HuH-7.5 (cell line): ENCODE measurements at places on chromosomes 16 and 17.

- DNase-seq: no peak
Observed at GRCh38 chr16:87736008-87736382, 29.8 kb downstream of the KLHDC4 start.

- no peak for DNase-seq
Observed at GRCh38 chr16:73020409-73020884, 27.5 kb downstream of the ZFHX3 start.

DNA sequence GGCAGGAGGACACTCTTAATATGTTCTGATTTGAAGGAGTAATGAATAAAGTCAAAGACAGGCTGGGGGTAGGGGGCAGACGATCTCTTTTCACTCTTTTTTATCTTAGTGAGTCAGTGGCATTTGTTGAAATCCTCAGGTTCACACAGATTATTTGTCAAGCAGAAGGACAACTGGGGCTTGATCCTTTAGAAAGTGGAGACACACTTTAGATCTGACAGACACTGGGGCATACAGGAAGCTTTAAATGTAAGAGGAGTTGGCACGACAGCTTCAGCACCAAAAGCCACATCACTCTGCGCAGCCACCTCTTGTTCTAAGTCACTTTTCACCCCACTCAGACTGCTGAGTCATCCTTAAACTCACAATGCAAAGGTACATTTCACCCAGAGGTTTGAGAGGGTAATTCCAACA, 121.5 kb downstream of the STXBP4 start:
- DNase-seq: no peak

DNA sequence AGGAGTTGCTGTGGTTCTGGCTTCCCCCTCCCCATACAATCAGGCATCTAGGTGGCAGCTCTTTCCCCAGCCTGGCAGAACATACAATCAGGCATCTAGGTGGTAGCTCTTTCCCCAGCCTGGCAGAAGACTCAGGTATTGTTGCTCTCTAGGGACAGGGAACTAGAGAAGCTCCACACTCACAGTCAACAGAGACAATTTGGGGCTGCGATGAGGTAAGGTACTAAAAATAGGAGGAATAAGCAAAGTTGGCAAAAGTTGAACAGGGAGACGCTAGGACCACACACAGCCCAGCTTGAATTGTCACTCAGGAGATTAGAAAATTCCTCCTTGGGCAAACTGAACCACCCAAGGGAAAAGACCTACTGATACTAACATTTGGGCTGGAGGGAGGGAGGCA, 315.5 kb upstream of the CDH5 start:
- DNase-seq: no peak

GRCh38 chr16:23999663-24000062, 163.9 kb downstream of the PRKCB start:
- no peak for DNase-seq

GRCh38 chr17:43927060-43927864, 15.0 kb downstream of the PPY start:
- DNase-seq: no peak

DNA sequence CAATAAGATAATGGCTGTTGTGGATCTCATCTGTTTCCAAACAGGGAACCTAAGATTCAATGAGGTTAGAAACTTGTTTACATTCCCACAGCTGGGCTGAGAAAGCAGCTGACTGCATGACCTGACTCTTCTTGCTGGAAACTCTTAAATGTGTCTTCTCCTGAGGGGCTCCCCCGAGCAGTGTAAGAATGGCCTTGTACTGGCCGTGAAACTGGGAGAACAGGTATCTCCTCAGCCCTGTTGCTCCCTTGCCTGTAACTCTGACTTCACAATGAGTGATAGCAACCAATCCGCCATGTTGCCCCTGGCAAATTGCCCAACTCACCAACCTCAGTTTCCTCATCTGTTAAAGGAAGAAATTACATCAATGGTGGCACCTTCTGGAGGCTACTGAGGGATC, 59.1 kb upstream of the CCL2 start:
- no peak for DNase-seq

- DNase-seq: no peak
Observed at GRCh38 chr16:4202615-4203345, 39.1 kb downstream of the SRL start.

DNA sequence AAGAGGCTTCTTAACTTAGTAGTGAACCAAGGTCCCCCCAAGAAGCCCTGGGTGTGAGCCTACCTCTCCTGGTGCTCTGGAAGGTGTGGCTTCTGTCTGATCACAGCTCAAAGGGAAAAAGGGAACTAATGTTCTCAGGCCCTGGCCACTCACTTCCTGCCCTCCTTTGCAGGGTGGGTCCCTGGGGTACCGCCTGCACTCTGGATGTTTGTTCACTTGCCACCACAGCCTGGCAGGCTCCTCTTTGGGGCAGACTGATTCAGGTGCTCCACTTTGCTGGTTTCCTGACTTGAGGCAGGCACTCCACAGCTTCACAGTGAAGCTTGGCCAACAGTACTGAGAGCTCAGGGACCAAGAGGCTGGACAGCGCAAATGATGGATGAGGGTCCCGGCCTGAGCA, 5.9 kb upstream of the MYO15A start:
- DNase-seq: no peak

GRCh38 chr17:30218799-30219198, 16.7 kb downstream of the SLC6A4 start:
- no peak for DNase-seq

- DNase-seq: no peak
Observed at GRCh38 chr17:17019891-17020456, 22.3 kb upstream of the MPRIP start.

- DNase-seq: no peak
Observed at GRCh38 chr16:67965668-67966548, 2.5 kb downstream of the SLC12A4 start.

- DNase-seq: no peak
Observed at GRCh38 chr16:66585481-66586239, 6.4 kb downstream of the CMTM2 start.

- DNase-seq: no peak
Observed at GRCh38 chr17:29255926-29256522, 9.4 kb downstream of the CRYBA1 start.

GRCh38 chr17:57924677-57925076, 30.5 kb downstream of the CUEDC1 start:
- DNase-seq: no peak

DNA sequence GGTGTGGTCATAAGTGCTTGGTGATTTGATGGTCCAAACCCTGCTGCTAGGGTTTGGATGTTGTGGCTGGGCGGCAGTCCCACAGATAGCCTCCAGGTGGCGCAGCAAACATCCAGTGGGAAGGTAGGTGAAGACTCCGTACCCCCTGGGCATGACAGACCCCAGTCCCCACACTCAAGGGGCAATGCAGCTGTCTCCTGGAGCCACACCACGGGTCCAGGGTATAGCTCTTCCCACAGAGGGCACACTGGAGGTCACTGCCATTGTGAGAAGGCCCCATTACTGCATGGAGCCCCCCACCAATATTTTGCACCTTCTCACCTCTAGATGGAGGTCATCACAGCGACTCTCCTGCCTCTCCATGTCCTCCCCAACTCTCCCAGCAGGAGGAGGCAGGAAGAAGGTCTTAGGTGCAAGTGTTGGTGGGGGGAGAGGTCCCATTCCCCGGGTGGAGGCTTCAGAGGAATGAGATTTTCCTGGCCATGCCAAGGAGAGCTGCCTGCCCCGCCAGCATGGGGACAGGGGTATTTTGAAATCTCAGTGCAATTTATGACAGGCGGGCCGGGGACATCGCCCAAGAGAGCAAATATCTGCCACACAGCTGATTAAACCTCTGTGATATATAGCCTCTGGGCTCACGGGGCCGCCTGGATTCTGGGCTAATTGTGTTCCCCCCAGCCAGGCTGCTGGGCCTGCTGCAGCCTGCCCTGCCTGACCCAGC, 17.1 kb upstream of the C17orf113 start:
- DNase-seq: peak; percentile 86

DNA sequence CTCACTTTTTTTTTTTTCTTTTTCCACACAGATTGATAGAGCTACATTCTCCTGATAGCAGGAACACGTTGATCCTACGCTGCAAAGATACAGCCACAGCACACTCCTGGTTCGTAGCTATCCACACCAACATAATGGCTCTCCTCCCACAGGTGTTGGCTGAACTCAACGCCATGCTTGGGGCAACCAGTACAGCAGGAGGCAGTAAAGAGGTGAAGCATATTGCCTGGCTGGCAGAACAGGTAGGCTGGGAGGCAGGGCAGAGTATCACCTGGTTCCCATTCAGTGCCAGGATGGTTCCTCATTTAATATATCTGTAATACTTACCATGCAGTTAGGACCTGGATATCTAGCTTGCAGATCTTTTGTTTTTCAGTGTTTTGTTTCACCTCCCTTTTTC, 51.1 kb upstream of the VPS4A start:
- DNase-seq: no peak

GRCh38 chr17:51652529-51652928, 392.2 kb downstream of the UTP18 start:
- no peak for DNase-seq

DNA sequence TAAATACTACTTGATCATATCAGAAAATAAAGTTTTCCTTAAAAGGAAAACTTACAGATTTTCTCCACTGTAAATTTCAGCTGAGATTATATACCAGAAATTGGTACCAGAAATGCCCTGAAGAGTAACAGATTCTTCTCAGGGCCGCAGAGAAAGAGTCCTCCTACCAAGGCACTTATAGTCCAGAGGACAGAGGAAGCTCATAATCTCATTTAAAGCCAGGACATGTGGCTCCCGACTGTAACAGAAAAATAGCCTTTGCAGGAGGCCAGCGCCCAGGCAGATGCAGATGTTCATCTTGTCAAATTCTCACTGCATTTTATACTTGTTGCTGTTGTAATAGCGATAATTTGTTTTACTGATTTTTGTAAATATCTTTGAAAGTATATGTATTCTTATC, 43.7 kb downstream of the TNRC6C start:
- no peak for DNase-seq

GRCh38 chr17:10394201-10394887, 21.5 kb upstream of the MYH13 start:
- no peak for DNase-seq

GRCh38 chr17:41153856-41154255, 4.2 kb upstream of the KRTAP4-5 start:
- DNase-seq: no peak
